ENCODE measurements at places on chromosomes 3 and 15. TPM values are rescaled to one million over a fixed set of nuclear protein-coding genes. Genes with fewer than 3 reads are reported as not detected.

The TTLL13 gene
- not detected for total RNA-seq

The ATG7 gene
- total RNA-seq, result 30.0 TPM

The PTX3 gene
- 0.16 TPM for total RNA-seq

The HSPBAP1 gene
- 3.3 TPM for total RNA-seq

The AZI2 gene
- 46.4 TPM for total RNA-seq

The TMEM212 gene
- not detected for total RNA-seq

The TUSC7 gene
- total RNA-seq, result not detected

The SLC2A2 gene
- total RNA-seq, result not detected

The BFSP2 gene
- total RNA-seq, result not detected

The GOLGA8A gene
- 10.6 TPM for total RNA-seq

The MUSTN1 gene
- total RNA-seq, result 0.40 TPM

The PPP2R3A gene
- 11.4 TPM for total RNA-seq

The NR2E3 gene
- total RNA-seq, result 0.56 TPM

The SLC12A1 gene
- total RNA-seq, result not detected

The SLC22A14 gene
- 0.24 TPM for total RNA-seq

The TEX55 gene
- not detected for total RNA-seq

The ESYT3 gene
- 0.80 TPM for total RNA-seq

The RAD54L2 gene
- 9.5 TPM for total RNA-seq

The PLD1 gene
- 74.3 TPM for total RNA-seq
